Breast epithelium (tissue), 4 donors: ENCODE measurements at places on chromosomes 3 and 15. TPM values are rescaled to one million over a fixed set of nuclear protein-coding genes. Genes with fewer than 3 reads are reported as not detected.

- DNase-seq, result no peak
These were observed 786.5 kb downstream of the PDCD6IP start for GRCh38 chr3:34584971-34585370.

GRCh38 chr15:80418892-80419537, 14.8 kb downstream of the ARNT2 start:
- no peak for DNase-seq

The SV2B gene
- 4.9 TPM for total RNA-seq

DNA sequence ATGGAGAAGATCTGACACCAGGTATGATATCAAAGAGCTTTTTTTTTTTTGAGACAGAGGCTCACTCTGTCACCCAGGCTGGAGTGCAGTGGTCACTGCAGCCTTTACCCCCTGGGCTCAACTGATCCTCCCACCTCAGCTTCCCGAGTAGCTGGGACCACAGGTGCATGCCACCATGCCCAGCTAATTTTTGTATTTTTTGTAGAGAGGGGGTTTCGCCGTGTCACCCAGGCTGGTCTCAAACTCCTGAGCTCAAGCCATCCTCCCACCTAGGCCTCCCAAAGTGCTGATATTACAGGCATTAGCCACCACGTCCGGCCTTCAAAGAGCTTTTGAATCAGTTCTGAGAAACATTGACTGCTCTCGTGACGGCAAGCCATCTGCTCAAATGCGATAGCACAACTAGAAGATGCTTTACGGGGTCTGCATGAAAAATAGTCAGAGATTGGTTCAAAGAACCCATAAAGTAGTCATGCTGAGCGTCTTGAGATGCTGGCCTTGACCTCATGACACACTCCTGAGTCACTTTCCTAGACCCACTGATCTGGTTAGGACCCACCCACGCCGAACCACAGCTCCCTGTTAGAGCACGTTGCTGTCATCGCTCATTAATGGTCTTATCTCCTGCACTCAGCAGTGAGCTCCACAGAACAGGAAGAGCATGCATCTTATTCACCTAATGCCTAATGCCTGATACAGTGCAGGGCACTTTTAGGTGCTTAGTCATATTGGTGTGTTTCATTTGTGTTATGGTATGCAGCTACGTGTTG, 57.0 kb upstream of the NR2F2 start:
- DNase-seq, result no peak

The MKRN3 gene
- total RNA-seq, result 0.16 TPM

DNA sequence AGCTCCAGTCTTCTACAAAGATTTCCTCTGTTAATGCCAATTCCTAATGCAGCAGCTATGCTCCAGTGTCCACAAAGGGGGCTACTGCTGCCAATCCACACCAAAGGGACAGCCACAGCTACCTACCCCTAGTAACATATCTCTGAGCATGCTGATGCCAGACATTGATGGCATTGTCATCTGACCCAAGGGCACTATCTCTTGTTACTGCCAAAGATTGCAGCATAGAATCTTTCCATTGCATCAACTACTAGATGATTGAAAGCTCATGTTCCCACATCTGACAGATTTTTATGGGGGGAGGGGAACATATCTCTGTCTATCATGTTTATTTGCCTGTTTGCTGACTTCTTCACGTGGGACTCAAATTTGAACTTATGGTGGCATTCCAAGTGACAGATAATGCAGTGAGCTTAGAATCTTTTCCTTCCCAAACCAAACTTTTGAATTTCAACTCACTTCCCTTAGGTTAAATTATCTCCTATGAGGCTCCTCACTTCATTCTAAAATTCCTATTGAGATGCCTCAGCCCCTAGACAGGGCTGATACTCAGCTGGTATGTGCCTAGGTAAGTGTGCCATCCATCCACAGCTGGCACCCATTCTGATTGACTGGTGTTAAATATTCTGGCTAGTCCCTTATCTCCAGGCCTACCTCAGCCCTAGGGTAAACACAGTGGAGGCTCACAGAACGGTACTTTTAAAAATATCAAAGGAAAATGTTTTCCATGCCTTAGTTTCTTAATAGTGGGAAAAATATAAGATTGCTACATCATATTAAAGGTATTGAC, 100.3 kb downstream of the STRIT1 start:
- DNase-seq, result no peak

DNA sequence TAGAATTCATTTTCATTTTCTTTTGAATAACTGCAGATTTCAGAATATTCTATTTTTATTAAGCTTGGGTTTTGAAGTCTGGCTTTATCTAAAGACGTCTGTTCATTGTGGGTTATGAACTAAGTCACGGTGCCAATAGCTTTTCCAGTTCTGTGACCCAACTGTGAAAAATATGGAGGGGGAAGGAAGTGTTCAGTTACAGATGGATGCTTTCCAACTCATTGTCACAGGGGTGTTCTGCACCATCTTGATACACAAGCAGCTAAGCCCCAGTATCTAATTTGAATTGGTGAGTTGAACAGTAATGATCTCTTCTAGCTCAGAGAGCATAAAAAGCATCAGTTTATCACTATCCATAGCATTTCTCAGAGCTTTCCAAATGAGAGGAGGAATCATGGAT, 710.6 kb downstream of the EDEM1 start:
- no peak for DNase-seq

The CLDN16 gene
- total RNA-seq, result 0.29 TPM

The HAPLN3 gene
- 3.4 TPM for total RNA-seq

DNA sequence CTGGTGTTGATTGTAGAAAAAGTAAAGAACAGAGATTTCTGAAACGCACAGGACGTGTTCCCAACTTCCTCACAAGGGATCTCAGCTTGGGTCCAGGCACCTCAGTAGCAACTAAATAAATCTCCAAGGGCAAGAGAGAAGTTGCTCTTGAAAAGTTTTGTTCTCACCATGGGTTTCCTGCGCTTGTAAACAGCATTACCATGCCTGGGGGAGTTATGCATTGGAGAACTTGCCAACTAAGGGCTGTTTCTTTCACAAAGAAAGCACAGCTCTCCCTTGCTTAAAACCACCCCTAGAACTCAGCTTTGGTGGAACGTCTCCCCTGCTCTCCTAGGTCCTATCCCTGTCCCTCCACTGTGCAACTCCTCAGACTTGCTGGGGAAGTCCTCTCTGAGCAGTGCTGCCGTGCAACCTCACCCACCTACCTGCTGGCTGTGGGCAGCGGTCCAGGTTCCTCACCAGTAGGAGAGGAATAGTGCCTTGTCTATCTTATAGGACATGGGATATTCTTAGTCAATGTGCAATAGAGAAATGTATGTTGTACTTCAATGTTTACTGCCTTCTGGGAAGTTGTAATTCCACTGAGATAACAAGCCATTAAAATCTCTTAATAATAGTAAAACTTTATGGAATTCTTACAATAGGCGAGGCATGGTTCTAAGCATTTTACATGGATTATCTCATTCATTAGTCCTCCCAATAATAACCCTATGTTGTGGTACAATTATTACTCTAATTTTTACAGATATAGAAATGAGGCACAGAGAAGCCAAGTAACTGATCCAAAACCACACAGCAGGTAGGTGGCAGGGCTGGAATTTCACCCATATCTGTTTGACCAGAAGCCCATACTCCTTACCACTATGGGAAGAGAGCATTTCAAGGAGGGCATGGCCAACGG, 51.5 kb downstream of the UMPS start:
- no peak for DNase-seq

- peak; percentile 41 for DNase-seq
These were observed 1.5 kb downstream of the ABTB1 start for GRCh38 chr3:127674101-127674721.

The COL6A5 gene
- total RNA-seq, result not detected

DNA sequence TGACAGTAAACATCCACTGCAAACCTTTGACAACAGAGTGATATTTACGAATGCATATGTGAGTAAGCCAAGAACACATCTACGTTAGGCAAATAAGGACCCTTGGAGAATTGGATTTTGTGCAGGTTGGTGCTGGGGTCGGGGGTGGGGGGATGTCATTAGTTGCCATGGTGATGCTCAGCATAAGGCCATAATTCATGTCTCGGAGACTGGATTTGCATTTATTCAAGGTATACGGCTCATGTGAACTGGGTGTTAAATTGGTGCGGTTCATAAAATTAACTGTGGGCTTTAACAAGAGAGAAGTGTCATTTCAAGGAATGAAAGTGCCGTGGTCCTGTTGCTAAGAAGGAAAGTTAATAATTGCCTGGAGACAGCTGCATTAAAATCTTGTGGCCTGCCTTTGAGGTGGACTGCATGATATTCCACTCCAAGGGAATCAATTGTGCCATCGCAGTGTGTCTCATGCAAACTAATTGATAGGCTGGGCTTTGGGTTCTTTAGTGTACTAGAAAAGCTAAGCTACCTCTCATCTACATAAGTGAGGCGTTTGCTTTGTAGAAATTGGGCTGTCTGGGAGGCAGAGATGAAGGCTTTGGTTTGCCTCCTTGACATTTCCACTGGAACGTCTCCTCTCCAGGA, 228.9 kb upstream of the FEZF2 start:
- DNase-seq, result no peak

- no peak for DNase-seq
These were observed 255.8 kb upstream of the CDIN1 start for GRCh38 chr15:36323615-36324014.

DNA sequence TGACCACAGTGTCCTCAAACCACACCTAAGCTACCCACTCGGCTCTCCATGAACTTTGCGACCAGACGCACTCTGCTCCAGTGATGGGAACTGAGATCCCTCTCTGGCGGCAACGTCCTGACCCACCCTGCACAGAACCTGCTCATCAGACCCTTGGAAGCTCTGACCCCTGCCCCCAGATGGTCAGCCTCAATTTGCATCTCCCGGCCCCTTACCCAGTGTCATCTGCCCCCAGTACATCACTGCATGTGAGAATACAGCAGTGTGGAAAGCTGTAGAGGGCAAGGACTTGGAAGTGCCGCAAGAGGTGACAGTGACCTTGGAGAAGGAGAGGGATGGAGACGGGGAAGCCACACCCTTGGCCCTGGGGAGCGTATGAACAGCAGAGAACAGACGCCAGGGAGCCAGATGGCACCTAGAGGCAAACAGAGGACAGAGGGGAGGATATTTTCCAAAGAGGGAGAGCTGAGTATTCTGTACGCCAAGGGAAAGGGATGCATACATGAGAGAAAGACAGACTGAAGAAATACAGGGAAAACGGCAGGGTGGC, 192.0 kb downstream of the XXYLT1 start:
- no peak for DNase-seq

The ZNF385D gene
- 3.8 TPM for total RNA-seq
